ENCODE measurements at places on chromosomes 5 and 9. TPM values are rescaled to one million over a fixed set of nuclear protein-coding genes. Genes with fewer than 3 reads are reported as not detected.

Gene RLN1
- 0.43 TPM for total RNA-seq

Gene PPWD1
- 17.6 TPM for total RNA-seq

Gene TMOD1
- total RNA-seq = 192 TPM

Gene ITK
- 0.51 TPM for total RNA-seq

Gene INSL4
- not detected for total RNA-seq

Gene PCDHGA12
- 6.5 TPM for total RNA-seq

Gene SLIT3
- total RNA-seq = 12.4 TPM

Gene PRKAA1
- total RNA-seq = 33.6 TPM

Gene NUTM2F
- not detected for total RNA-seq

Gene SLC23A1
- not detected for total RNA-seq

Gene LRRC19
- total RNA-seq = not detected

Gene GFM2
- total RNA-seq = 44.6 TPM

Gene RFK
- 23.9 TPM for total RNA-seq

Gene LCP2
- total RNA-seq = 6.7 TPM

Gene SMU1
- total RNA-seq = 15.2 TPM

Gene ECPAS
- total RNA-seq = 108 TPM

Gene RBM27
- total RNA-seq = 13.4 TPM

Gene TXNDC8
- not detected for total RNA-seq

Gene ECSCR
- total RNA-seq = 21.4 TPM

Gene MUSK
- 1.0 TPM for total RNA-seq

Gene RAPGEF1
- 125 TPM for total RNA-seq

Gene FGF10
- total RNA-seq = 4.4 TPM

Gene PDCD1LG2
- total RNA-seq = 3.3 TPM

Gene TNFSF8
- total RNA-seq = 0.57 TPM

Gene TAF11L2
- not detected for total RNA-seq

Gene SETX
- total RNA-seq = 20.5 TPM

Data from Right ventricle myocardium inferior (tissue), 1 donor.